ENCODE measurements at places on chromosomes 5 and 9.

DNA sequence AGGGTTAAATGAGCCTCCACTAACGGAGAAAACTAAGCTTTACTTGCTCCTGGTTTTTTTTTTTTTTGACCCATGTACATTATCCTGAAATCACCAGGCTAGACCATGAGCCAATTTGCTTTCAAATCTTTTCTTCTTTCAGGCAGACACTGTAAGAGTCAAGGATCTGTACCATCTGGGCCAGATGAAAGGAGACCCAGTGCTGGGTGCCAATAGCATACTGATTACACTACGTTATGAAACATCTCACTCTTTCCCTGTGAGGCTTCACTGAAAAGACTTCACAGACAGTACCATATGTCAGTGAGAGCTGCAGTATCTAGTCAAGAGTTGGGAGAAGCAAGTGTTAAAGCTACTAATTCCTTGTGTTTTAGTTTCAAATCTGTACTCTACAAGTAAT is 161.2 kb upstream of the PTPRD start:
- DNase-seq = no peak

GRCh38 chr5:151657114-151657513 is 29.6 kb downstream of the SPARC start:
- DNase-seq = no peak

GRCh38 chr5:145316282-145316681 is 518.9 kb downstream of the PRELID2 start:
- no peak for DNase-seq

GRCh38 chr9:81394881-81395675 is 294.3 kb downstream of the TLE1 start:
- peak; percentile 21 for DNase-seq

GRCh38 chr5:160269017-160269416 is 39.7 kb downstream of the FABP6 start:
- peak; percentile 92 for DNase-seq

- DNase-seq = peak; percentile 14
Observed at GRCh38 chr9:132412089-132412488, 2.1 kb downstream of the CFAP77 start.

GRCh38 chr9:135379540-135380267 is 99.9 kb upstream of the PPP1R26 start:
- no peak for DNase-seq

GRCh38 chr5:75465480-75465879 is 45.9 kb downstream of the CERT1 start:
- peak; percentile 89 for DNase-seq

DNA sequence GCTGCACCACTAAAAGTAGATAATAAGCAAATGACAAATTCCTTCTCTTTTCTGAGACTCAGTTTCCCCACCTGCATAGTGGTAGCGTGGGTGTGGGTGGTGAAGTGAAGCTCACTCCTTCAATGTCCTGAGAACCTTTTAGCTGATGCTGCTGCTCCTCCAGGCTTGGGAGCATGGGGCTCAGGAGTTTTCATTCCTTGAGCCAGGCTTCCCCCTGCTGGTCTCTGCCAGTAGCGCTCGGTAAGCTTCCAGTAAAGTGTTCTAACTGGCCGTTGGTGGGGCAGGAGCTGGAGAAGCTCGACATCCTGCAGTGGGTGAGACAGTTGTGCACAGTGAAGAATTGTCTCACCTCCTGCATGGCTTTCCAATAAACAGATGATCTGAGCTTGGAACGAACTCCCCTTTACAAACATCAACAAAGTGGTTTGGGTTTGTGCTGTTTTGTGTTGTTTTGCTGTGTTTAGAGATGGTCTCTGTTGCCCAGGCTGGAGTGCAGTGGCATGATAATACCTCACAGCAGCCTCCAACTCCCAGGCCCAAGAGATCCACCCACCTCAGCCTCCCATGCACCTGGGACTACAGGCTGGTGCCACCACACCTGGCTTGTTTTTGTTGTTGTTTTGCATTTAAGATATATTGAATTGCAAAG is 34.6 kb downstream of the SPARC start:
- DNase-seq = peak; percentile 85

DNA sequence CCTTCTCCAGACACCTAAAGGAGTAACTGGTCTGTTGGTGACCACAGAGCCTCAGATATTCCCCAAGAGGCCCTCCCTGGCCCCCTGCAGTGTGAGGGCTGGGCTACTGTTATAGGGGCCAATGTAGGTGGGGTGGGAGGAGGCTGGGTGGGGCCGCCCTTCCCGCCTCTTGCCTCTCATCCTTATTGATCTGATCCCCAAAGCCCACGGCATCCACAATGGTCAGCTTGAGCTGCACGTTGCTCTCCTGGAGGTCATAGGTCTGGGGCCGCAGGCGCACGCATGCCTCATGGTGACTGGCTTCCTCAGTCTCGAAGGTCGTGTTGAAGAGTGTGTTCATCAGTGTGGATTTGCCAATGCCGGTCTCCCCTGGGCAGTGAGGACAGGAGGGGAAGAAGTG is 13.0 kb downstream of the SEPTIN8 start:
- no peak for DNase-seq

- DNase-seq = no peak
Observed at GRCh38 chr5:137195483-137195882, 303.6 kb downstream of the SPOCK1 start.

- no peak for DNase-seq
Observed at GRCh38 chr5:111639912-111640311, 117.1 kb downstream of the NREP start.

- peak; percentile 50 for DNase-seq
Observed at GRCh38 chr5:35478856-35479682, 138.6 kb upstream of the SPEF2 start.

DNA sequence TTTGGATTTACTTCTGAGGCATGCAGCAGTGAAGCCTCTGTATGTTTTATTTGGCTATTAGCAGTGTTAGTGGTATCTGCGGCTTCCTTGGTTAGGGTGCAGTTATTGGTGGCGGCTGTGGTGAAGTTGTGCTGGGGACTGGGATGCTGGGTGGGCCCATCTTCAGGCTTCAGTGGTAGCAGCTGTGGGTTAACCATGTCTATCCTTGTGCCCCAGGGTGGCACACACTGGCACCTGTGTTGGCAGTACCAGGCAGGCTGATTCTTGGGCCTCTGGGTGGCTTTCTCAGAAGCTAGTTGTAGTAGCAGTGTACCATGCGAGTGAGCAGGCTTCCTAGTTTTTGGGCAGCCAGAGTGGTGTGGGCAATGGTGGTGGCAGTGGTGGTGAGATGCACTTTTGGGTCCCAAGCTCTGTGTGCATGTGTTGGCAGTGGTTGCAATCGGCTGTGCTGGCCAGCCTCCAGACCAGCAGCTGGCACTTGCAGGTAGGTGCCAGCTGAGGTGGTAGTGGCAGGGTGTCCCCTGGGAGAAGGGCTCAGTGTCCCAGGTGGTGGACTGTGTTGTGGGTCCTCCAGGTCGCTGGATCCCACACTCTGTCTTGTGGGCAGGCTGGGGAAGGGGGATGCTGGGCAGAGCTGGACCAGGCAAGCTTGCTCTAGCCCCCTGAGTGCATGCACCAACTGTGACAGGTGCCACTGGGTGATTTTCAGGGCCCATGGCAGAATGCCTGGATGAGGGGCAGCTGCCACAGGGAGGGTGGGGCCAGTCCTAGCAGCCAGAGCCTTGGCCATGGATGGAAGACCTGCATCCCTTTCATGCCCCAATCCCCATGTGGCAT is 13.6 kb downstream of the AHRR start:
- no peak for DNase-seq

DNA sequence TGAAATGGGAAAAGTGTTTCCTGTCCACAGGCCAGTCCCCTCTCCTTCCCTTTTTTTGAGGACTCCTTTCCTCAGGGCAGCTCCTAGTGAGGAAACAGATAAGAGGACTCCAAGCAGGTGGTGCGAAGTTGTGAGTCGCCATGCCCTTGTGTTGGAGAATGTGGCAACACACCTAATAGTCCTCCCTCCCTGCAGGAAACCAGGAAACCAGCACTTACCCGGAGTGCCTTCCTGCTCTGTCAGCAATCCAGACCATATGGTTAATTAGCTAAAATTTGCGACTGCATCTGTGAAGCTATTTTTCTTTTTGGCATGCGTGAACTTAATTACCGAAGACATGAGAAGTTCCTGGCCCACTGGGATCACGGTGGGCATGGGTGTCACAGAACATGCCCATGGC is 69.9 kb downstream of the TRIM32 start:
- DNase-seq = no peak

- DNase-seq = peak; percentile 23
Observed at GRCh38 chr9:79123415-79123814, 448.4 kb upstream of the TLE4 start.

DNA sequence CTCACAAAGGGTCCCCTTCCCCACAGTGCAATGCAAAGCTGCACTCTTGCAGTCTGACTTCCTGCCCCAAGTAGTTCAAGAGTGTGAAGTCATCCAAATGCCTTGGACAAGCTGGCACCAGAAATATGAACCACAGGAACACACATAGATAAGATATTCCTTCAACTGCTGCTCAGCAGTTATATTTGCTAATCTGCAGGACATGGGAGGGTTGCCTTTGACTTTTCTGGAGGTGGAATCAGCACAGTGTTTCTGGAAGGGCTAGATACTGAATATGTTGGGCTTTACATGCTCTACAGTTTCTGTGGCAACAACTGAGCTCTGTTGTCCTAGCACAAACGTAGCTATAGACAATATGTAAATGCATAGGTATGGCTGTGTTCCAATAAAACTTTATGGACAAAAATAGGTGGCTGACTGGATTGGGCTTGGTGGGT is 96.7 kb upstream of the PCA3 start:
- peak; percentile 73 for DNase-seq

- no peak for DNase-seq
Observed at GRCh38 chr5:133664422-133664821, 52.1 kb upstream of the FSTL4 start.

DNA sequence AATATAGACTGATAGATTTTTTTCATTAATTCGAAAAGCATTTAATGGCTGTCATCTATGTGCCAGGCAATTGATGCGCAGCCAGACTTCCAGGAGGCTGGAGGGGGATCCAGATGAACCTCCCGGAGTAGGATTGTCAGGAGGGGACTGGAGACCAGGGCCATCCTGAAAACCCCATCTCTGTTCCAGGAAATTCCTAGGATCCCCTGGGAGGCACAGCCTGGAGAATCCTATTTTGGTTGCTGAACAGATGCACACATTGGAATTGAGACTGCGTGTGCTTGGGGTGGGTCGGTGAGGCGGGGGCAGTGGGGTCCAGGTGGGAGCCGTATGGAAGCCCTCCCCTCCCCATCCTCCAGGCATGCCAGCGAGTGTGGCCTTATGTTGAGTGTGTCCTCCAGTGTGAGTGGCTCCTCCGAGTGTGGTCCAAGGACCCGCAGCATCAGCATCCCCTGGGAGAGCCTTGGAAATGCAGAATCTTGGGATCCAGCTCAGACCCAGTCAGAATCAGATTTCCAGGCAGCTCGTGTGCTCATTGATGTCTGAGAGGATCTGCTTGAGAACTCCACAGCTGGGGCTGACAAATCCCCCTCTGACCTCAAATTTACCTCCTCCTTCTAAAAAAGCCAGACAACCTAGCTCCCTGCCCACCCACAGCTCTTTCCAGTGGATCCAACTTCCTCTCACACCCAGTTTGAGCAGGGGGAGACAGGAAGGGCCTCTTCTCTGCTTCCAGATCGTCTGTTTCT is 38.7 kb downstream of the ROPN1L start:
- DNase-seq = no peak

- no peak for DNase-seq
Observed at GRCh38 chr5:60896991-60897390, 47.9 kb downstream of the ERCC8 start.

DNA sequence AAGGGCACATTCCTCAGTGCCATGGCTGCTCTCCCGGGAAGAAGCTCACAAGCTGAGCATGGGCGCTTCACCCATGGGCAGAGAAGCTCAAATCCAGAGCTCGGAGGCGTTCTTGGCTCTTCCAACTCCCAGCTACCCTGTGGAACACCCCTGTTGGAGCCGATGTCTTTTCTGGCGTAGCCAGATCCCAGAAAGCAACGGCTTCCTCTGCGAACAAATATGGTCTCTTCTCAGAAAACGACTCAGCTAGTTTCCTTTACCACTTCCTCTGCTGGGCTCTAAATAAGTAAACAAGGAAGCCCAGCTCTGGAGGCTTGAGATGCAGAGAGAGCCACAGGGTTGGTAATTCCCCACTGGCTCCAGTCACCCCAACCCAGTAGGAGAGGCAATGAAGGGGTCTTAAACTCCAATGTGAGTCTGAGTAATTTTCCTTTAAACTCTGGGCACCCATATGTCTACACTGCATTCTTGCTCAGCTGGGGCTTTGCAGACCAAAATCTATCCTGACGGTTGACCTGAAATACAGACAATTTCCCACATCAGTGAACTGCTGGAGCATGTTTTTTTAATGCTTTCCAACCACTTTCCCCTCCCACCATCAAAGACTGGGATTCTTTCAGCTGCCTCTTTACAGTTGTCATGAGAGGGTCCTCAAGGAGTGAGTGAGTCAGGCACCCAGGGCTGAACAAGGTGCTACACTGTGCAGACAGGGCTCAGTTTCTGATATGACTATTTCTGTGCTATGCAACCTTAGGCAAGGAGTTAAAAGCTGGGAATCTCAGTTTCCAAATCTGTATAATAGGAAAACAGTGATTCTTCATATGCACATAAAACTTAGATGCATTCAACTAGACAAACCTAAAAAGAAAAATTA is at the start of gene LCP2:
TSS of gene LCP2 (minus strand) at position 189 of the 874 bp plus-strand sequence. CDS start at position 23, 166 bp downstream.
- DNase-seq = no peak

GRCh38 chr9:133075925-133076630 is 14.3 kb downstream of the CEL start:
- peak; percentile 78 for DNase-seq

- no peak for DNase-seq
Observed at GRCh38 chr5:128881502-128882018, 83.7 kb upstream of the SLC27A6 start.

DNA sequence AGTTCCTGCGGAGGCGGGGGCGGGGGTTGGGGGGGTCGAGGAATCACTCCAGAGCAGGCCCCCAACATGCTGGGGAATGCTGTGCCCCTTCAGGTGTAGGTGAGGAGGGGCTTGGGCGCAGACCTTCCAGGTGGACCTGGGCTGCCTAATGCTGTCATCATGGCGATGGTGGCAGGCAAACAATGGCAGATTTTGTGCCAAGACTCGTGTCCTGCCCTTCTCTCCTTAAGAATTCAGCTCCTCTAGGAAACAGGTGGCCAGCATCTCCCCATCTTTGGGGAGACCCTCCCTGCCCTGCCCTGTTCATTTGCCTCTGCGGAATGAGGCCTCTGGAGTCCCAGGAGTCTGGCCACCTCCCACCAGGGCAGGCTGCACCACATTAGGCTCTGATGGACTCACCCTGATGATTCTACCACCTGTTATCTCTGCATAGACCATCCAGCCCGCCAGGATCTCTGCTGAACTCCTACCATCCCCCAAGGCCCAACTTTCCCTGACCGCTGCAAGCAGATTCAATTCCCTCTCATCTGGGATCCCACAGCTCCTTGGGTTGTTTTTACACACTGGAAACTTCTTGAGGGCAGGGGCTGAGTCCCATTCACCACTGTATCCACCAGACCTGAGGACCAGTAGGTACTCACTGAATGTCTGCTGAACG is 10.9 kb upstream of the SLC25A51 start:
- no peak for DNase-seq
